NCI-H524 (cell line): ENCODE measurements at places on chromosomes 13 and 19.
A peak's percentile ranks its signal among the peaks of the same experiment; 100 is the strongest.

DNA sequence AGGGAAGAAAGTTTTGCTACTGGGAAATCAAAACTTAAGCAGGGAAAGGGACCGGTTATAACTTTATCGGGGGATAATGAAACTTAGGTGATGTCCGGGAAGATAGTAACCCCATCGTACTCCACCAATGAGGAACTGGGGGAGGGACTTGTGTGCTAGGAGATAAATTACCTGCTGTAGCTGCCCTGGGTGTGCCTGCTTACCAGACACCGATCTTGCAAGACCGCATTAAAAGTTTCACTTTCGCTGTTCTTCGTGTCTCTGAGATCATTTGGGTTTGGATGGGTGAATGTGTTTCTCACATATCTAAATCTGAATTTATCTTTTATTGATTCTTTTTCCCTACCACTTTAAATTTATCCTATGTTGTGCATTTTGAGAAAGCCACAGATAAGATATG, 381.4 kb downstream of the SLITRK6 start:
- DNase-seq, result no peak

DNA sequence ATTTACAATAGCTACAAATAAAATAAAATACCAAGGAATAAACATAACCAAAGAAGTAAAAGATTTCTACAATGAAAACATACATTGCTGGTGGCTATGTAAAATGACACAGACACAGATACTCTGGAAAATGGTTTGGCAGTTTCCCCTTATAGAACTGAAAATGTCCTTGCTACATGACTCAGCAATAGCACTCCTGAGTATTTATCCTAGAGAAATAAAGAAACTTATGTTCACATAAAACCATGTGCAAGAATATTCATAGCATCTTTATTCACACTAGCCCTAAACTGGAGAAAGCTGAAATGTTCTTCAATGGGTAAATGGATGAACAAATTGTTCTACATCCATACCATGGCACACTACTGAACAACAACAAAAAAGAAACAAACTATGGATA, 100.2 kb upstream of the RFC3 start:
- DNase-seq, result no peak

DNA sequence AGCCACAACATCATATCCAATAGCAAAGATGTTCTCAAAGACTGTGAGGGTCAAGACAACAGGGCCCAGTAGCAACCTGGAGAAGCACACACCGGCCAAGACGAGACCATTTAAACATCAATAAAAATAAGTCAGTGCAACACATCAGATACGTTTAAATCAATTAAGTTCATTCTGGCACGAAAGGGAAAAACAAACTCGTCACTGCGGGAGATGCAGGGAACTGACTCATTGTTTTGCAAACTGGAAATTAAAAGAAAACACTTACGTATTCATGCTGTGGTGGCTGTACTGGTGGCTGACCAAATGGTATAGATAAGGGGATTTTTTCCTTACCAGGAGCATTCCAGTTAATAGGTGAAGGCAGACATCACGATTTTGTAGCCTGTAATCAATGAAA, 26.3 kb upstream of the SLC15A1 start:
- no peak for DNase-seq

DNA sequence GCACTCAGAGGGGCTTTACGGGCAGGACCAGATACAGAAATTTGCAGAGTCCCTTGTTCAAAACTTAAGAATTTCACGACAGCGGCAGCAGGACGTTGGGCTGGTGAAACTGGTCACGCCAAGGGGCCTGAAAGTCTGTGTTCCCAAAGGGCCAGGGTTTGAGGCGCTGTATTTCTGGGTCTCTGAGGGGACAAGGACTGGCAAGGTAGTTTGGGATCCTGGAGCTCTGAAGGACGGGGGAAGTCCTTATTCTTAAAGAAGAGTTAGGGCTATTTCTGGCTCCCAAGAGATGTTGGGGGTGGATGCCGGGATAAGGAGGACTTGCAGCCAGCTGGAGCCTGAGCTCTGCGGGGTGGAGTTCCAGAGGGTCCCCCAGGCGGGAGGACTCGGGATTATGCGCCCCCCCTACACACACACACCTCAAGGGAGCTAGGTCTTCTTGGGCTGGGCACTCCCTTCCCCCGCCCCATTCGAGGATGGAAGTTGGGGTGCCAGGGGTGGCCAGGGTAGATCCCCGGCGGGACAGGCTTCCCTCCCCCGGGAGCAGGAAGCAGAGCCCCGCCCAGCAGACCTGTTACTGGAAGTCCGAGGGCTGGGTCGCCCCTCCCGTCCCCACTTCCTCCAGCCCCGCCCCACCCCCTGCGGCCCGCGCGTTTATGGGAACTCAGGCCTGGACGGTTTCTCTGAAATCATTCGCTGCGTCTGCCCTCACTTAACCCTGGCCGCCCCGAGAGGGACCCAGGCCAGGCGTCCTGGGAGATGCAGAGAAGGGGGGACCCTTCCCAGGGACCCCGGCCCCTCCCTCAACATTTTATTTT, 5.6 kb downstream of the BCL3 start:
- DNase-seq, result no peak

GRCh38 chr19:46911456-46911855, 50.7 kb downstream of the ARHGAP35 start:
- no peak for DNase-seq

DNA sequence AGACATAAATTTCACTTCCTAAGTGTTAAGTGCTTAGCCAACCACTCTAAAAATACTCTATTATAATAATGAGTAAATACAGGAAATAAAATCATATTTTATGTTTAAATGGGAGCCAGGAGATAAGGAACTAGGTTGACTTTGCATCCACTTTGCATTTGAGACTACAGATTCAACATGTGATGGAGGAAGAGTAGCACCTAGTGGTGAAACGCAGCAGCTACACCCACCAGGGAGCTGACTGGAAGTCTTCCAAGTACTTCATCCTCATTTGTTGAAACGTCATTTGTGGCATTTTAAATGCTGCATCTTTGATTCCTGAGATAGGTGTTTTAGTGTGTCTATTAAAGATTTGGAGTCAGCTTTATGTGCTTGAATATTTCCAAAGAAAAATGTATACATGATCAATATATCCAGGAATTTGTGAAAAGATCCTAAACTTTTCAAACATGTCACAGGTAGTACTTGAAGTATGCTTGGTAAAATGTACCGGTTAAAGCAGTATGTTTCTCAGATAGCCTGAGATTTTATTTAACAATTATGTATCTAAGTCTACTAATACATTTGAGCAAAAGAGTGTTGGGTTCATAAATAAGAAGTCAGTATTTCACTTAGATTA, 17.4 kb upstream of the KCTD12 start:
- peak; percentile 77 for DNase-seq

GRCh38 chr13:43662976-43663375, 123.8 kb downstream of the ENOX1 start:
- no peak for DNase-seq

DNA sequence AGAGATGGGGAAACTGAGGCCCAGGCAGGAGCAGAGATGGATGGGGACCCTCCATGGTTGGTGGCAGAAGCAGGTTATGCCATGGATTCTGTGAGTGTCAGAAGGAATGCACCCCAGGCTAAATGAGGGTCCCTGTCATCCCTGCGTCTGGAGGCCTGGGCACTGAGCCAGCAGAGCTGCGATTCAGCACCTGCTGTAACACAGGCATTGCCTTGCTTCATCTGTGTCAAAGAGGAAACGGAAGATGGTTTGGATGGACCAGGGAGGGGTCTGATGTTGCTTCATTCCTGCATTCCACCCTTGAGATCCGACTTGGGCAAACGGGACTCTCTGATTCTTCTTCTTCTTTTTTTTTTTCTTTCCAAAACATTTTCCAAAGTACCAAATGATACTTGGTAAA, 1.2 kb downstream of the C5AR1 start:
- no peak for DNase-seq

GRCh38 chr13:31887286-31887685, 144.3 kb upstream of the FRY start:
- DNase-seq, result no peak
